Progenitor cell of endocrine pancreas (in vitro differentiated cells): ENCODE measurements at places on chromosomes 4 and X. TPM values are rescaled to one million over a fixed set of nuclear protein-coding genes. Genes with fewer than 3 reads are reported as not detected.

TRAM1L1 gene
- 4.3 and 5.0 TPM in 2 replicates for total RNA-seq

POLN gene
- total RNA-seq = 5.0 and 5.9 TPM in 2 replicates

MAGEB1 gene
- total RNA-seq = not detected in 2 replicates

MAMLD1 gene
- 4.4 TPM in 2 replicates for total RNA-seq

C4orf50 gene
- 0.18 and 0.19 TPM in 2 replicates for total RNA-seq

PCYT1B gene
- total RNA-seq = 26.6 and 29.2 TPM in 2 replicates

DNA sequence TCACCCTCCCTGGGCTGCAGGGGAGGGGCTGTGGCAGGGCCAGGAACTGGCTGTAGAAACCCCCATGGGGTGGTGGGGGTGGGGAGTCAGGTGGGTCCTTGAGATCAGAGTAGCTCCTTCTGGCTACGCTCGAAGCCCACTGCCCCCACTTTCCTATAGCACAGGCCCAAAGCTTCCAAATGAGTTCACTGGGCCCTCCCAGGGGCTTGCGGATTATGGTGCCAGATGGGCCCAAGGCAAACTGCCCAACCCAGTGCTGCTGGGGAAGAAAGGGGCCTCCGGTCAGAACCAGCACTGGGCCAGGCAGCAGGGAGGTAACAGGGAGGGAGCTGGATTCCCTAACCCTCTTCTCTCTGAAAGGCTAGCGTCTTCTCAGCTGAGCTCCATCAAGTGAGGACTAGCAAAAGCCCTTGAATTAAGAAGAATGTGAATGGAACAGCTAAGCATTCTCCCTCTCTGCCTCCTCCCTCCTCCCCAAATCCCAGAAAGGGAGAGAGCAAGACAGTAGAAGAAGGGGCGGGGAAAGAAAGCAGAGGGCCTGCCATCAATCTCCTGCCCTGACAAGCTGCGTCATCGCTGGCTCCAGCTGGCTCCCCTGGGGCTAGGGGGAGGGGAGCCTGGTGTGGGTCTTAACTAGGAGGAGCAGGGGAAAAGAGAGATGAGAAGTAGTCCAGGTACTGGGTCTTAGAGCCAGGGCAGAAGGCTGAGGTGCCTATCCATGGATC, 34.7 kb downstream of the FRMPD3 start:
- no peaks in the 10 kb centered on the region for H3K27me3 ChIP-seq
- DNase-seq = no peak
- no peaks in the 10 kb centered on the region for H3K36me3 ChIP-seq
- H3K4me3 ChIP-seq = no peak overlapping the region
- H3K27ac ChIP-seq = no peak overlapping the region

DNA sequence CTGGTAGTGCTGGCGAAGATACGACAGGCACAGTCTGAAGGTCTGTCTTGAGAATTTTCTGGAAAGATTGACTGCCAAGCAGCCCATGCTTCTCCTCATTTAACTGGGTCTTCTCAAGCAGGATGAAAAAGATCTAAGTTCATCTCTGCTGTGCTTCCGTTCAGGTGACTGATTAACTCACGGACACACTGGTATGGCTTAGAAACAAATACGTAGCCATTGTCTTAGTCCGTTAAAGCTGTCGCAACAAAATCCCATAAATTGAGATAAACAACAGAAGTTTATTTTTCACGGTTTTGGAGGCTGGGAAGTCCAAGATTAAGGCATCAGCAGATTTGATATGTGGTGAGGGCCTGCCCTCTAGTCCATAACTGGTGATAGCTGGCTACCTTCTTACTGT, 39.5 kb downstream of the SPINK2 start:
- H3K27me3 ChIP-seq = peaks cover 5% of the 10 kb centered on the region
- peaks cover 5% of the 10 kb centered on the region for H3K4me1 ChIP-seq
- no peaks in the 10 kb centered on the region for H3K36me3 ChIP-seq
- no peak for DNase-seq
- no peak overlapping the region for H3K4me3 ChIP-seq
- peak overlapping the region; percentile 37 for H3K27ac ChIP-seq

DNA sequence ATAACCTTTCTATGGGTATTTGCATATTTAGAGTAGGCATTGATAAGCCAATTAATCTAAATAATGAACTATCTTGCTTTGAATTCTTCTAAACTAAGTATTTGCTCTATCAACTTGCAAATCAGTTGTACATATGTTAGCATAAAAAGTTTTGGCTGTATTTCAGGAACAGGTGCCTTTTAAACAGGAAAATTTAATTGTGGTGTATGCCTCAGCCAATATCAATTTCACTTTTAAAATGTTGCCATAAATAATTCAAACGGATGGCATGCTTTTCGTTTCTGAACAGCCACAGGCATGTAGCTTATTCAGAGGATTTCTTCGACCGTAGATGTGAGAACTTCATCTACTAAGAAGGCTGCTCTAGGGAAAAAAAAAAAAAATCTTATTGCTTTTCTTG, 99.9 kb downstream of the DCLK2 start:
- H3K4me3 ChIP-seq = no peak overlapping the region
- H3K27me3 ChIP-seq = no peaks in the 10 kb centered on the region
- no peak overlapping the region for H3K27ac ChIP-seq
- no peaks in the 10 kb centered on the region for H3K4me1 ChIP-seq
- no peaks in the 10 kb centered on the region for H3K36me3 ChIP-seq

GRCh38 chrX:129622757-129623301, 31.9 kb downstream of the APLN start:
- peaks cover 2% of the 10 kb centered on the region for H3K27me3 ChIP-seq
- no peaks in the 10 kb centered on the region for H3K4me1 ChIP-seq
- DNase-seq = no peak
- H3K27ac ChIP-seq = no peak overlapping the region
- H3K36me3 ChIP-seq = no peaks in the 10 kb centered on the region
- no peak overlapping the region for H3K4me3 ChIP-seq

GRCh38 chr4:177558995-177559394, 116.8 kb upstream of the AGA start:
- peaks cover 6% of the 10 kb centered on the region for H3K27me3 ChIP-seq
- H3K4me1 ChIP-seq = peaks cover 8% of the 10 kb centered on the region
- no peak overlapping the region for H3K4me3 ChIP-seq
- no peak overlapping the region for H3K27ac ChIP-seq
- no peak for DNase-seq

DNA sequence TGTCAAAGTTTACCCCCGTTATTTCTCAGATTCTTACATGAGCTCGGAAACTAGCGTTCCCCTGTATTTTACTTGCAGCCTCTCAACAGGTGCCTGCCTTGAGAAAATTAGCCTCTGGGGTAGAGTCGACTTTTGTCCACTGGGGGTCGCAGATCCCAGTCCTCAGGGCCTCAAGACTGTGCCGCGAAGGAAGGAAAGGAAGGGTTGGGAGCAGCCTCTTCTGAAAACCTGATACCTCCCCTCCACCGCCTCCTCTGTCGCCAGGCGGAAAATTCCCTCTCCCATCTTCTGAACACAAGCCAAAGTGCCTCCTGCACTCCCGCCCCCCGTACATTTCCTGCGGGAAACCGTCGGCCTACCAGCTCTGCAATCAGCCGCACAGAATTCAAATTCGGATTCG, 44.4 kb upstream of the TMSB15B start:
- peak; percentile 44 for DNase-seq
- peaks cover 3% of the 10 kb centered on the region for H3K27me3 ChIP-seq
- H3K4me1 ChIP-seq = peaks cover 6% of the 10 kb centered on the region
- peaks cover 5% of the 10 kb centered on the region for H3K36me3 ChIP-seq
- H3K27ac ChIP-seq = peak overlapping the region; percentile 97
- peak overlapping the region; percentile 79 for H3K4me3 ChIP-seq

- no peak overlapping the region for H3K4me3 ChIP-seq
- no peak for DNase-seq
- H3K27me3 ChIP-seq = no peaks in the 10 kb centered on the region
- no peak overlapping the region for H3K27ac ChIP-seq
- no peaks in the 10 kb centered on the region for H3K4me1 ChIP-seq
Measured at GRCh38 chr4:151692443-151692782, 68.4 kb downstream of the GATB start.

GRCh38 chrX:69065451-69065850, 99.8 kb downstream of the PJA1 start:
- no peaks in the 10 kb centered on the region for H3K36me3 ChIP-seq
- H3K27me3 ChIP-seq = no peaks in the 10 kb centered on the region
- no peak for DNase-seq
- no peak overlapping the region for H3K4me3 ChIP-seq
- no peak overlapping the region for H3K27ac ChIP-seq

GRCh38 chr4:164402554-164402953, 351.4 kb upstream of the SMIM31 start:
- no peak overlapping the region for H3K27ac ChIP-seq
- H3K4me3 ChIP-seq = no peak overlapping the region
- no peaks in the 10 kb centered on the region for H3K36me3 ChIP-seq
- no peaks in the 10 kb centered on the region for H3K4me1 ChIP-seq
- H3K27me3 ChIP-seq = no peaks in the 10 kb centered on the region
- no peak for DNase-seq

- H3K36me3 ChIP-seq = no peaks in the 10 kb centered on the region
- peaks cover 28% of the 10 kb centered on the region for H3K27me3 ChIP-seq
- H3K27ac ChIP-seq = no peak overlapping the region
- peak overlapping the region; percentile 81 for H3K4me3 ChIP-seq
Measured at GRCh38 chr4:174521800-174522182, 497 bp downstream of the HPGD start.

- H3K4me1 ChIP-seq = peaks cover 1% of the 10 kb centered on the region
- no peaks in the 10 kb centered on the region for H3K27me3 ChIP-seq
- H3K27ac ChIP-seq = no peak overlapping the region
- no peaks in the 10 kb centered on the region for H3K36me3 ChIP-seq
Measured at GRCh38 chr4:111957116-111957515, 188.1 kb upstream of the FAM241A start.

- no peak overlapping the region for H3K27ac ChIP-seq
- no peaks in the 10 kb centered on the region for H3K27me3 ChIP-seq
- no peak overlapping the region for H3K4me3 ChIP-seq
- DNase-seq = no peak
- peaks cover 1% of the 10 kb centered on the region for H3K4me1 ChIP-seq
- no peaks in the 10 kb centered on the region for H3K36me3 ChIP-seq
Measured at GRCh38 chrX:65994519-65995506, 45.1 kb downstream of the VSIG4 start.

DNA sequence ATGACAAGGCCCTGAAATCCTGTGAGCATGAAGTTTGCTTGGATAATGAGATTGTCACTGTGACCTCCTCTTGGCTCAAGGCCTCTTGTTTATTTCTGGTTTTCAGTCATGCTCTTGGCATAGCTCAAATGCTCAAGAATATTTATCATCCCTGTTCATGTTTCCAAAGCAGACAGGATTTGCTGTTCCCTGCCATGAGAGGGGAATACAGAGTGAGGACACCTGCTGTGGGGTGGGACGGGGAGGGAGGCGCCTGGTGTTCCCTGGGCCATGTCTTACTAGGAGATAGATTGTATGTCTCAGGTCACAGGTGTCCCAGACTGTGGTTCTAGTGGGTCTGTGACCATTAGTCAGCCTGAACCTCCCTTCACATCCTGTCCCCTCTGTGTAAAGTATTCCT, 34.9 kb upstream of the SH3RF1 start:
- no peaks in the 10 kb centered on the region for H3K27me3 ChIP-seq
- no peak overlapping the region for H3K4me3 ChIP-seq
- no peaks in the 10 kb centered on the region for H3K36me3 ChIP-seq
- H3K27ac ChIP-seq = no peak overlapping the region
- no peak for DNase-seq

DNA sequence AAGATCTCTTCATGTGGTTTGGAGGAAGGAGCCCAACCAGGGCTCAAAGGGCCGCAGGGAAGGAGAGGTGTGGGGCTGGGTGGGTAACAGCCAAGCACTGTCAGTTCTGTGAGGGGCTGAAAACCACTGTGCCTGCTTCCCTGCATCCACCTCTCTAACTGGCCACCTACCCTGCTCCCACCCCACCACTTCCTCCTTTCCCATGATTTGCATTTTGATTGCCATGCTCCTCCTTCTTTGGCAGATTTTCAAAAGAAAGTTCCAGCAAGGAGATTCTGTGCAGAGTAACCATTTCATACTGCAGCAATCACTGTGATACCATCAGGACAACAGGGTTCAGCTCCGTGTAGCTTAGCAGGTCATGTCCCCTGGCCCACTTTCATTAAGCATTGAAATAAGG, 1.8 kb downstream of the ZNF674 start:
- H3K4me1 ChIP-seq = peaks cover 12% of the 10 kb centered on the region
- no peaks in the 10 kb centered on the region for H3K27me3 ChIP-seq
- no peak overlapping the region for H3K4me3 ChIP-seq
- H3K36me3 ChIP-seq = peaks cover 6% of the 10 kb centered on the region
- no peak overlapping the region for H3K27ac ChIP-seq

DNA sequence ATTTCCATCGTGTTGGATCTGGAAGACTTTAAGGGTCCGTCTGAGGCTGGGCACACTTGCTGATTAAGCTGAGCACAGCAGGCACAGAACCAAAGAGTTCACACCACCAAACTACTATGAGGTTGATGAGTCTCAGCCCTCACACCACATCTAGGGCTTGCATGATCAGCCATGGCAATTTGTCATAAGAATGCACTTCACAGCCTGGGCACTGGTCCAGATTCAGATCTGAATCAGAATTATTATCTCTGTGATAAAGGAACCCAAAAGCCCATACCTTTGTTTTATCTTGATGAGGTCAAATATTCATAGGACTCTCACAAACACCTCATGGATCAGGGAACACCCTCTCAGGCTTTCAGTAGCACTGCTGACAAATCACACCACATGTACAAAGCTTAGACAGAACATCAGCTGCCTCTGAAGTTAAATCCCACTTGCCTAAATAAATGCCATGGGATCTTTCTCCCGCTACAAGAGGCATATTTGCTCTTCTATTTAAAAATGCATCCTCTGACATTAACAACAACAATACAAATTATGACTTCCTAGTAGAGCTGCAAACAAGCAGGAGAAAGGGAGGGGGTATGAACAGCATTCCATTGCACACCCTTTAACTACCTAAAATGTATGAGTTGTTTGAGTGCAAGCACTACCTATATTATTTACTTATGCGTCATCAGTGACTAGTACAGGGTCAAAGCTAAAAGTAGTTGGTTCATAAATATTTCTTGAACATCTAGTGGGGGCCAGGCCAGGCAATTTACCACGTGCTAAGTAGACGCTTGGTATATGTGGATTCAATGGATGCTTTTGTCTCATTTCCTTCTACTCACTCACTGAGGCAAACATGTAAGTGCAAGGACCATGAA, 186.3 kb upstream of the FGF13 start:
- no peaks in the 10 kb centered on the region for H3K4me1 ChIP-seq
- H3K36me3 ChIP-seq = no peaks in the 10 kb centered on the region
- H3K4me3 ChIP-seq = no peak overlapping the region

GRCh38 chrX:67721321-67721720, 177.5 kb downstream of the AR start:
- no peaks in the 10 kb centered on the region for H3K36me3 ChIP-seq
- DNase-seq = no peak
- no peaks in the 10 kb centered on the region for H3K27me3 ChIP-seq
- no peak overlapping the region for H3K4me3 ChIP-seq
- no peak overlapping the region for H3K27ac ChIP-seq

- no peaks in the 10 kb centered on the region for H3K36me3 ChIP-seq
- H3K27ac ChIP-seq = no peak overlapping the region
- DNase-seq = no peak
- H3K4me3 ChIP-seq = no peak overlapping the region
- no peaks in the 10 kb centered on the region for H3K27me3 ChIP-seq
- no peaks in the 10 kb centered on the region for H3K4me1 ChIP-seq
Measured at GRCh38 chr4:31896349-31896748, 1176.2 kb downstream of the PCDH7 start.
